ENCODE measurements at places on chromosomes 12 and 14.

- no peak for DNase-seq
Measured at GRCh38 chr14:74653386-74654138, 41.5 kb upstream of the LTBP2 start.

DNA sequence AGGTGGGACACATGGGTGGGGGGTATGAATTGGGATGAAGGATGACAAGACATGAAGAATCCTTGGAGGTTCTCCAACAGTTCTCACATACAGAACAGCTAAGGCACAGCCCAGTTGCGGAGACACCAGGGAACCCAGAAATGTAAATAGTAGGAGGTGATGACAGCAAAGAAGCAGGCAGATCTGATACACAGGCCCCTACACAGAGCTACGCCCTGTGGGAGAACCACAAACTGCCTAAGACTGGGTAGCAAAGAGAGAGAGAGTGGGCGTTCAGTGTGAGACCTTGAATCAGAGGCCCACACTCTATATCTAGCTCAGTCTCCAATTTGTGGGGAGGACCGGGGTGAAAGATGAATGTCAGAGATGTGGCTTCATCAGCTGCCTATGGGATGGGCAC, 9.5 kb upstream of the NUMB start:
- DNase-seq, result no peak

DNA sequence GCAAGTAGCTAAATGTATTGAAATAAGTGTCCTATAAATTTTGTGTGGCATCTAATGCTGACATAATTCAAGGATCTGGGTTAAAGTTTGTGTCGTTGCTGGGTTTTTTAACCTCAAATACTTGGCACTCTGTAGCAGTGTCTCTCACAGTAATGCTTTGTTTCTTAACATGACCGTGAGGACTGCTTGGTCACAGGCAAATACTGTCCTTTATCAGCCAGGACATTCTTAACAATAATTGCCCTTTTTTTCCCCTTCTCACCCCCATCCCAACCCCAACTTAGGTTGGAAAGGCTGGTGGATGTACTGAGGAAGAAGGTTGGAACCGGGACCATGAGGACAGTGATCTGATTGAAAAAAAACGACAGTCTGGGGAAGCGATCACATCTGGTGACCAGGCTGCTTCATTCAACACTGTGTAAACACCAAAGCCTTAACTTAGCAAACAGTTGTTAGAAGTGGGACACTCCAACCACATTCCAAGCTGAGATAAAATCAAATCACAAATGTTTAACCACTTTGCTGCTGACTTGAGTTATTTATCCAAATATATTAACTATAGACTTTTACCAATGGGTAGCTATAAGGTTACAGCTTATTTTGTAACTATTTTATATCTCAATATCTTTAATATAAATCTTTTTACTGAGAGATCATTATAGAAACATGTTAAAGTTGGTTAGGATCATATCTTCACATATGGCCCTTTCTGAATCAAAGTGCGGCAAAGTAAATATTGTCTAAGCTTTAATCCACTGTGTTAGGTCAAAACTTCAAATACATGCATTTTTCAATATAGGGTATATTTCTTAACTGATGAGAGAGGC, 48.2 kb downstream of the FOXA1 start:
- no peak for DNase-seq

GRCh38 chr14:87430810-87431209, 562.2 kb downstream of the GALC start:
- no peak for DNase-seq

DNA sequence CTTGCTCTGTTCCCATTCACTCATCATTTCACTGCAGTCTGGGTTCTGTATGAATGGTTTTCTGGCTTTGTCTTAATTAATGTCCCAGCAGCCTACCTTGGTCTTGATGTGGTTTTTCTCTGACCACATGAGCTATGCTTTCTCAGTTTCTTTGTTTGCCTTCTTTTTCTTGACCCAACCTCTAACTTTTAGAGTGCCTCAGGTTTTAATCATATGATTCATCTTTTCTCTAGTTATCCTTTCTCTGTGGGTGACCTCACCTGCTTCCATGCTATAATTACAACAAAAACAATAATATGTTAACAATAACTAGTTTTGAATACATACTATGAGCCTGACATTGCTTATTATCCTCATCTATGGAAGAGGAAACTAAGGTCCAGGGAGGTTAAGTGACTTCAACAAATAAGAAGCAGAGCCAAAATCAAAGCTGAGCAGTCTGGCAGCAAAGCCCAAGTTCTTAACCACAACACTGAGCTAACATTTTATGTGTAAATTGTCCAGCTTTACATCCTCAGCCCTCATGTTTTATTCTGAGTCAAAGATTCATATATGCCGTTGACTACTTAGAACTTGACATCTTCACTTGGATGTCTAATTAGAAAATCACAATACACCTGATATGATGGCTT, 4.7 kb upstream of the EPYC start:
- peak; percentile 35 for DNase-seq

Data from dermis microvascular lymphatic vessel endothelial cell (primary cell).